ENCODE measurements at places on chromosomes 5 and 9. TPM values are rescaled to one million over a fixed set of nuclear protein-coding genes. Genes with fewer than 3 reads are reported as not detected.
A peak's percentile ranks its signal among the peaks of the same experiment; 100 is the strongest.

DNA sequence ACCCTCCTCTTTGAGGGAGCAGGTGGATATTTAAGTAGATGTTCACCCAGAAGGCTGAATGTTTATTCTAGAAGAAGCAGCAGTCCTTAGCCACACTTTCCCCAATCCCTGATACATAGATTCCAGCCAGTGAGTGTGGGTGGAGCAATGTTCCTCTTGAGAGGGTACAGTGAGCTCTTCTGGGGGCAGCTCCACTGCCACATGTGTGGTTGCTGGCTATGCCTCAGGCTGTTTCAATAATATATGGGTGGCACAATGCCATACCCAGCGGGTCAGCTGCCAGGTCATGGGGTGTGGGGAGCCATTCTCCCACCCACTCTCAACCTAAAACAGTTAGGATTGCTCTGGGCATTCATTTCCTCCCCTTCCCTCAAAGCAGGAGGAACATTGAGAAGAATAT, 61.6 kb upstream of the DAB2 start:
- no peak for DNase-seq

DNA sequence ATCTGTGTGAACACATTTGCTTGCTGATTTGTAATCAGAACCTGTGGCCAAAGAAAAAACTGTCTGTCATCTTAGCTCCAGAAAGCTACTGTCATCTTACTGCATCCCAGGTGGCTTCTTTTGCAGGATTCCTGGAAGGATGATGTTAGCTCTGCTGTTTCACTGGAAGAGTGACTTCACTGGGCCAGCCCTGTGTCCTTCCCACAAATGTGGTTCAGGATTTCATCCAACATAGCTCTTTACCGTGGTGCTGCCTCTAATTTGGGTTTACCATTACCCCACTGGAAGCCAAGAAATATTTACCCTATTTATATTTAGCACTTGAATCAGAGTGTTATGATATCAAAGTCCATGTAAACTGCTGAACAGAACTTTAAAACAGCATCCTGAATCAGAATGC, 501.0 kb downstream of the GADD45G start:
- no peak for DNase-seq

- no peak for DNase-seq
Observed at GRCh38 chr5:42965934-42966333, 74.2 kb downstream of the ANXA2R start.

DNA sequence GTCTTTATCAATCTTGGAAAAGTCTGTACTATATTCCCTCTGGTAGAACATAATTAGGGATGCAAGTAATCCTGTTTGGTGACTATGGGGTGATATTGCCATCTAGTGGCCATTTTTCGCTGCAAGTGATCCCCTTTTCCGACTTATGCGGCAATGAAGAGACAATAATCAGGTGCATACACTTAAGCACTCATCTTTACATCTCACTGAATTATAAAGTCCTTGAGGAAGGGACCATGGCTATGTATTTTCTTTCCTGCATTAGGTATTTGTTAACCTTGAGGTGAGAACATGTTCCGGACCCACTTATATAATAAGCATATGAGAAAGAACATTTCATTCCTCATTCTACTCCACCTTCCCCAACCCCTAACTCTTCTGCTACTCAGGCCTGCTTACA, 19.6 kb upstream of the LIX1 start:
- DNase-seq, result peak; percentile 84

- no peak for DNase-seq
Observed at GRCh38 chr9:108017671-108018070, 528.1 kb upstream of the KLF4 start.

- DNase-seq, result no peak
Observed at GRCh38 chr9:124448019-124448418, 2.2 kb upstream of the ADGRD2 start.

GRCh38 chr5:141392429-141393198, at the start of gene PCDHGA8:
Gene PCDHGA8 (plus strand): TSS chr5:141392633. CDS start chr5:141392814, 181 bp downstream.
- peak; percentile 49 for DNase-seq

DNA sequence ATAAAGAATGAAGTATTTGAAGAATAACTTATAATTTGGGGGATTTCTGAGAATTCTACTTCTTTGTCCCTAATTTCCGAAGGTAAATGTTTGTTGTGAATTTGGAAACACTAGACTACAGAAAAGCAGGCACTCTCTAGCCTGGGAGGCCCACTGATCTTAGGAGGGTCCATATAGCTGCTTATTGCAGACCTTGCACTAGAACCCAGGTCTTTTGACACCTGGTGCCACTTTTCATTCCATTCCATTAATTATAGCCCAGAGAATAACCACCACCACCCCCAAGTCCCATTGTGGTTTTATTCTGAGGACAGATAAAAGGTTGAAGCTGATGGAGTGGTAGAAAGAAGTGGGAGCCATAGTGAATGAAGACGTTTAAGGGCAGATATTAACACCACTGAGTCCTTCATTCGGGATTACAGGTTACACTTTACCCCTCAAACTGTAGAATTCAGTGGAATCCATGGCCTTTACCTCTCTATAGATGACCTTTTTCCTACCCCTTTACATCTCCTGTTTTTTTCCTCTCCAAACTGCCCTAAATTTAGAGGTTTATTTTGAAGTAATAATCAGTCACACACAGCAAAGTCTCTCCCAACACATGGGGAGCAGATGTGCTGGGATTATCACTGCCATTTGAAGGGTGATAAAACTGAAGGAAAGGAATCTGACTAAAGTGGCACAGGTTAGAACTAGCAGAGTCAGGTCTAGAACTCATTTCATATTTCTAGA, 12.0 kb upstream of the PSMD5 start:
- no peak for DNase-seq

- no peak for DNase-seq
Observed at GRCh38 chr5:73328640-73329039, 119.9 kb downstream of the FOXD1 start.

GRCh38 chr9:35656348-35656747, 1.5 kb downstream of the RMRP start:
- no peak for DNase-seq

- DNase-seq, result peak; percentile 97
Observed at GRCh38 chr9:105064248-105065097, 136.5 kb upstream of the ABCA1 start.

GRCh38 chr9:70043285-70043684, 363 bp upstream of the MAMDC2 start:
- DNase-seq, result no peak

- no peak for DNase-seq
Observed at GRCh38 chr5:468401-468800, 25.4 kb downstream of the EXOC3 start.

DNA sequence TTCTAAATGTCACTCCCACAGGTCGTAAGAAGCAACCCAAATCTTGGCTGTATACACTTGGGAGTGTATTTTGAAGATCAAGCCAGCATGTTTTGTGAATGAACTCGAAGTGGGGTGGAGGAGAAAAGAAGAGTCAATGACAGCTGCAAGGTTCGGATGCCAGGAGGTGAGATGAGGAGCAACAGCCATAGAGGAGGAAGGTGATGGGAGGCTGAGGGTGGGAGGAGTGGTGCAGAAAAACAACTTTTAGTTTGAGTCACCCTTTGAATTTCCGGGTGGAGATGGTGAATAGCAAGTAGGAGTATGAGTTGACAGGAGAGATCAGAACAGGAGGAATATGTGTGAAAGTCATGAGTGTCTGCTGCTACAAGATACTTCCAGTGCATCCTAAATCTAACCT, 153.6 kb downstream of the DIRAS2 start:
- no peak for DNase-seq

DNA sequence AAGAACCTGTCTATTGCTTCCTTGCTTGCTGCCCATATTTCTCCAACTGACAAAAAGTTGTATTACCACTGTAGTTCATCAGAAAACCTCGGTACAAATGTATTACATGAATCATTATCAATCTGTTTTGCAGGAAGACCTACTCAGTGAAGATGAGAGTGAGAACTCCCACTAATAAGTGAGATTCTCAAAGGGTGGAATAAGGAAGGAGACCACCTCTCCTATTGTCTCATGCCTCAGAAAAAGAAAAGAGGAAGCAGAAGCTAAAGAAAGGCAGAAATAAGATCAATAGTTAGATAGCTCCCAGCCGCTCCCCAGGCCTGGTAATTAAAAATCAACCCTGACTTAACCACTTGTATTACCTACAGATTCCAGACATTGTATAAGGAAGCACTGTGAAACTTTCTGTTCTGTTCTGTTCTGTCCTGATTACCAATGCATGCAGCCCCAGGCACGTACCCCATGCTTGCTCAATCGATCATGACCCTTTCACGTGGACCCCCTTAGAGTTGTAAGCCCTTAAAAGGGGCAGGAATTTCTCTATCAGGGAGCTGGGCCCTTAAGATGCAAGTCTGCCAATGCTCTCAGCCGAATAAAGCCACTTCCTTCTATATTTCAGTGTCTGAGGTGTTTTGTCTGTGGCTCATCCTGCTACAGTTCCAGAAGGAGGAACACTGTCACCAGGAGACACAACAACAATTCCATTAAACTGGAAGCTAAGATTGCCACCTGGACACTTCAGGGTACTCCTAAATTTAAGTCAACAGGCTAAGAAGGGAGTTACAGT, 152.5 kb upstream of the COX7C start:
- no peak for DNase-seq

DNA sequence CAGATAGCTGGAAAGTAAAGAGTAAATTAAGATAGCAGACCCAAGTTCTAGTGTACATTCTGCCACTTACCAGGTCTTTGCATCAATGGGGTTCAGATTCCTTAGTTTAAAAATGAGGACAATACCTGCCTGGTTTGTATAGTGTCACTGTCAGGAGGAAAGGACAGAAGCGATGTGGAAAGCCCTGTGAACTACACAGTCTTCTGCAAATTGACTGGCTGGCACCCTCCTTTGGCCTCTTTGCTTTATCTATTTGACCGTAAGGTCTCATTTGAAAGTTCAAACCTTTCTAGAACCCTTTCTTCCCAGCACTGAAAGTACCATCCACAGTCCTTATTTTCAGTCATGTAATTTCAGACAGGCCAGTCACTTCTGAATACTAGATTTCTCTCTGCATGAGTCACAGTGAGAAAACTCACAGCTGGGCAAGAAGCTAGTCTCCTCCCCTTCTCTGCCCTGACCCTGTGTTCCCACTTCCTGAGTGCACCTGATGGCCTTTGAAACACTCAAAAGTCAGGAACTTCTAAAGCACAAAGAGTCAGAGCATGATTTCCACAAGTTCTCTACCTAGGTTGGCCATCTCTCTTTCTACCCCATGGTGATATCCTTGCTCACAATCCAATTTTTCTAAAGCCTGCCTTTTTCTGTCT, 91.3 kb upstream of the RASEF start:
- DNase-seq, result peak; percentile 14

DNA sequence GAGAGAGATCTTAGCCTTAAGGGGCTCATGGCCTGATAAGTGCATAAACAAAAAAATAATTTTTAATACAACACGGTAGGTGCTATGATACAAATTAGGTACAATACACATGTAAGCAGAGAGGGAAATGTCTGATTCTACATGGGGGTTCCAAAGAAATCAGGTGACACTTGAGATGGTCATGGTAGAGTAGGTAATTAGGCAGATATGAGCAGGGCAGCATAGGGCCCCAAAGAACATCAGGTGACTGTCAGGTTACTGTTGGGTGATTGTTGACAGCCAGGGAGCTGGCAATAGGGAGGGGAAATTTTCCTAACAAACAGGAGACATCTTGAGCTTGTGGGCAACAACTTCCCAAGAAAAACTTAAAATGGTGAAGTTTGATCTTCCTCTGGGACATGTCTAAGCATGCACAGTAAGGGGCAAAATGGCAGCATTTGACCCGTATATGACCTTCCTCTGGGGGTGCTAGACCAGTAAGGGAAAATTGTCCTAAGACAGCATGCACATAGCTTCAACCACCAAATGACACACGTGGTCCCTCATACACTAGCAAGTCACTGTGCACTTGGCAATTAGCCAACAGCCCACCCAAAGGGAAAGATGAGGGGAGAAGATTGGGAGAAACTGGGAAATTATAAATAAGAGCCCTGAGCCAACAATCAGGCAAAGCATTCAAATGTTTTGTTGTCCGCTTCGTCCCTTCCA, 37.3 kb upstream of the TENT4A start:
- DNase-seq, result no peak

DNA sequence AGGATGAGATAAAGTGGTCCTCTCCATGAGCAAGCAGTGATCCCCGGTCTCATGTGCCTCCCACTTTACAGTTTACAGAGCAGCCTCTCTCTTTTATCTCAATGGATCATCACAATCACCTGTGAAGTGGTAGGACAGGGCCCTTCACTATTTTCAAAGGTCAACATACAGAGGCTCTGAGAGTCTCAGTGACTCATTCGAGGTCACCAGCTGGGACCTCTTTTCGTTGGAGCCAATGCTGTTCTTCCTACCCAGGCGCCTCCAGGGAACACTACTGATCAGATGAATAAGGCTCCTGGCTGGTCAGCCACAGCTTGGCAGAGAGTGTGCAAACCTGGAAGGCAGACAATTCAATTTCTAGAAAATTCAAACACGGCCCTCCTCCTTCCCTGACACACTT, 16.6 kb downstream of the GGTA1 start:
- DNase-seq, result no peak

DNA sequence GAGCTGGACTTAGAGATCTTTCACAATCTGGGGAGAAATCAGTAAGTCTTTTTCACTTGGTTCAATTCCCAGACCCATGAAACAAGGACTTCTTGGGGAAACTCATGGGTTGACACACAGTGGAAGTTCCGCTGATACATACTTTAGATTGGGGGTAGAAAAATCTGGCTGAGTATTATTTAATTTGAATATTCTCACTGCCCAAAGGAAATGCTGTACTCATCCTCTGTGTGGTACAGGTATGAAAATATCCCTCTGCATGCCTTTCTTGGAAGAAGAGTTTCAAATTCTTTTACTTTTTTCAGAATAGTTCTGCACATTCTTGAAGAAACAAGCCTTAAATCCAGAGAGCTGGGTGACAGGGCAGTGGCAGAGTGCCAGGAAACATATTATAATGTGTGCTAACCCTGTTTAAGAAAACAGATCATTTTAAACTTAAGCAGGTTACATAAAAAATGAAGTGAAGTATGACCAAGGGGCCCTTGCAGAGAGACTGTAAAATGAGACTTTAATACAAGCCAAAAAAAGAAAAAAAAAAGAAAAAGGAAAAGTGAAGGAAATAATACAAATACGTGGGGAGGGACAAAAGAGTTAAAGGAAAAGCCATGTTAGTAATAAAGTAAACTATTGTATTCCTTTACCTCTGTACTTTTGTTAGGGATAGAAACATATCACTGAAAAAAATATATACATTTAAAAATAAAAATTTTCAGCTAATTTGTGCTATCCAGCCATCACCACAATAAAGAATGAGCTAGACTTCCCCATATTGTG, 173.4 kb upstream of the NR3C1 start:
- DNase-seq, result peak; percentile 85

GRCh38 chr9:128689820-128690683, 1.0 kb downstream of the SET start:
- DNase-seq, result peak; percentile 37

The PCA3 gene
- not detected for polyA plus RNA-seq

The FSTL4 gene
- not detected for polyA plus RNA-seq

The SSBP2 gene
- polyA plus RNA-seq, result 35.0 TPM

The CDH10 gene
- 0.21 TPM for polyA plus RNA-seq

The SLC22A4 gene
- 2.5 TPM for polyA plus RNA-seq

The PAEP gene
- polyA plus RNA-seq, result not detected

The TNC gene
- 236 TPM for polyA plus RNA-seq

The MCTP1 gene
- polyA plus RNA-seq, result 0.21 TPM

The AQP3 gene
- 12.2 TPM for polyA plus RNA-seq

The NIM1K gene
- 0.68 TPM for polyA plus RNA-seq
